ENCODE measurements at places on chromosomes 6 and 20.

DNA sequence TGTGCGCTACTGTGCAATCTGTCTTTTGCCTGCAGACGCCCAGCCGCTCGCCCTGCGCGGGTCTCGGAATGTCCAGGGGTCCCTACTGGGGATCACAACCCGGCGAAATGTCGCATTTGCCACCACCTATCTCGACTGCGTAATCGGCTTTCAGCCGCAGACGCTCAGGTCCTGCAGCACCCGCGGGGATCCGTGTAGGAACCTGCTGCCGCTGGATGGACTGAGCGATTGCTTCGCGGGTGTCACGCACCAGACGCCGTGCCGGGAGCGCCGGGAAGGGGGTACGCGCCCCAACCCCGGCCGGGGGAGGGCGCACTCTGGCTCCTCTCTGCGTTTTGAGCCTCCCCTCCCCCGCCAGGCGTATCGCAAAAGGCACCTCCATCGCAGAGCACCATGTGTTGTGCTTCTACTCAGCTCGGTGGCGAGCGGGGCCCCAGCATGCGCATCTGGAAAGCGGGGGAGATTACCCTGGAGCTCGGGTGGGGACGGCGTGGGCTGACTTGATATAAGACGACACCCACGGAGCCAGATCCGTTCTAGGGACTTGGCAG lies 747 bp upstream of the PTPRA start:
- peak; percentile 84 for DNase-seq

DNA sequence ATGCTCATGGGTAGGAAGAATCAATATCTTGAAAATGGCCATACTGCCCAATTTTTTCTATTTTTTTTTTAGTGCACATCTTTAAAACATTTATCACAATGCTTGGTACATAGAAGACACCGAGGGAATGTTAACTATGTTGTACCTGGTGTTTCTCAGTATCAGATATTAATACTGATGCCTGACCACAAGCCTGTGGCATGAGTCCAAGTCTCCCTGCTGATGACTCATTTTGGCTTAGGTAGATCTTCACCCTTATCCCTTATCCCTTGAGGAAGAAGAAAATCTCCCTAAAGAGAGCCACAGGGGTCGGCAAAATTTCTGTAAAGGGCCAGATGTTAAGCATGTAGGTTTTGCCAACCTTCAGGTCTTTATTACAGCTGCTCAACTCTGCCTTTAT lies 14.5 kb downstream of the CD109 start:
- DNase-seq: no peak

DNA sequence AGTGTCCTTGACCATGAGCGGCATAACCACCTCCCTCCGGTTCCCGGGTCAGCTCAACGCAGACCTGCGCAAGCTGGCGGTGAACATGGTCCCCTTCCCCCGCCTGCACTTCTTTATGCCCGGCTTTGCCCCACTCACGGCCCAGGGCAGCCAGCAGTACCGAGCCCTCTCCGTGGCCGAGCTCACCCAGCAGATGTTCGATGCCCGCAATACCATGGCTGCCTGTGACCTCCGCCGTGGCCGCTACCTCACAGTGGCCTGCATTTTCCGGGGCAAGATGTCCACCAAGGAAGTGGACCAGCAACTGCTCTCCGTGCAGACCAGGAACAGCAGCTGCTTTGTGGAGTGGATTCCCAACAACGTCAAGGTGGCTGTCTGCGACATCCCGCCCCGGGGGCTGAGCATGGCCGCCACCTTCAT lies 4.9 kb downstream of the TUBB1 start:
- DNase-seq: no peak

- DNase-seq: no peak
These were observed 177.8 kb downstream of the OGFRL1 start for GRCh38 chr6:71466362-71466761.

GRCh38 chr20:20554951-20555350 lies 157.5 kb downstream of the RALGAPA2 start:
- DNase-seq: no peak

GRCh38 chr6:159880412-159880975 lies 10.3 kb upstream of the MAS1 start:
- no peak for DNase-seq

DNA sequence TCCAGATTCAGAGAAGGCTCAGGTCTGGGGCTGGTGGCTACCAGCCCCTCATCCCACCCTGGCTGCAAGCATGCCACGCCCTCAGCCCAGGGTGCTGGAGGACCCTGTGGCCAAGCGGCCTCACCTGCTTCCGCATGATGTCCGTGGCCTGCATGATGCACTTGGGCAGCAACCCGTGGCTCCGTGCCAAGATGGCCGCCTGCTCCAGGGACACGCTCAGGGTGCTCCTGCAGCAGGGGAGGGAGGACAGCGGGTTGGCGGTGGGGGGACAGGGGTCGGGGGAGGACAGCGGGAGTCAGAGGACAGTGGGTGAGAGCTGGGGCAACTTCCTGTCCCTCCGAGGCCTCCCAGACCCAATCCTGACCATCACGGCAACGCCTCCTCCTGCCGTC lies 200.1 kb downstream of the PREX1 start:
- DNase-seq: no peak

DNA sequence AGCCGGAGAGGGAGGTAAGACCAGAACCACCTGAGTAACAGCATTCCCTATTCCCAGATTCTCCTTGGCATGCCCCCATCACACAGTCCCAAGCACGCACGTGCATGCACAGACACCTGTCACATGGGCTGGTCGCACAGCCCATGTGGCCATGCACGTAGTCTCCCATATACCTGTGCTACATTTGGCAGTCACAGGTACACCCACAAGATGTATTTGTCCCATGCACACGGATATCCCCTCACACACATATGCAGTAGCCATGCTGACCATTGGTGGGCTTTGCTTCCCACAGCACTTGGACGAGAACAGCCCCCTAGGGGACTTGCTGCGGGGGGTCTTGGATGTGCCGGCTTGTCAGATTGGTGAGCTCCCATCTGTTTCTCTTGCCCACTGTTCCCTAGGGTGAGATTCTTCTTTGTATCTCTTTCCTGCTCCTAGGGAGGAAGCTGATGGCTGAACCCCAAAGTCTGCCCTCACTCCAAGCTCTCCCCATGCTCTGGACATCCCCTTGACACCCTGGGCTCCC lies 31.9 kb downstream of the PLCG1 start:
- no peak for DNase-seq

- DNase-seq: no peak
These were observed 310.8 kb downstream of the QKI start for GRCh38 chr6:163725008-163725941.

- DNase-seq: no peak
These were observed 2.1 kb upstream of the TMEM151B start for GRCh38 chr6:44268095-44268628.

GRCh38 chr6:149925253-149925973 lies 2.5 kb upstream of the RAET1G start:
- peak; percentile 14 for DNase-seq

GRCh38 chr20:34824452-34824805 lies 1.0 kb downstream of the NCOA6 start:
- DNase-seq: no peak

Data from CMK (cell line).